ENCODE measurements at places on chromosomes 1 and 21. TPM values are rescaled to one million over a fixed set of nuclear protein-coding genes. Genes with fewer than 3 reads are reported as not detected.

Gene MR1
- total RNA-seq: 16.3 TPM

- ATAC-seq: no peak
Observed at GRCh38 chr1:90393025-90393424, 324.1 kb downstream of the BARHL2 start.

- ATAC-seq: peak; percentile 84
Observed at GRCh38 chr1:54488065-54488750, 59.8 kb upstream of the ACOT11 start.

- peak; percentile 97 for ATAC-seq
Observed at GRCh38 chr1:172476218-172476811, 32.4 kb upstream of the PIGC start.

DNA sequence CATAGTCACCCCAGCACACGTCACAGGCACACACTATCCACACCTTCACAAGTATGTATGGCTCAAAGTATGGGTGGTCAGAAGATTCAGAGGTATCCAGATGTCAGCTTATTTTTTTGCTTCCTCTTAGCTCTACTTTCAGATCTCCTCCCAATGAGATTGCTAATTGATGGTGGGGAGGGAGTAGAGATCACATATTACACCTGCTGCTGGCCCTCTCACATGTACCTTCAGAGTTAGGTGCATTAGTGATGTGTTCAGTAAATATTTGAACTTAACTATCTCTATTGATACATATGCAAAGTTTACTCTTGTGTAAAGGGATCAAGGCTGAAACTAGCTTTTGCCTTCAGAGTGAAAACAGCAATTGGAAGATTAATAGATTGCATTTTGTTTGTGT, 262.6 kb downstream of the PCP4 start:
- no peak for ATAC-seq

Gene FCRL2
- total RNA-seq: 0.56 TPM

GRCh38 chr21:44368711-44369446, 15.5 kb downstream of the TRPM2 start:
- no peak for ATAC-seq

DNA sequence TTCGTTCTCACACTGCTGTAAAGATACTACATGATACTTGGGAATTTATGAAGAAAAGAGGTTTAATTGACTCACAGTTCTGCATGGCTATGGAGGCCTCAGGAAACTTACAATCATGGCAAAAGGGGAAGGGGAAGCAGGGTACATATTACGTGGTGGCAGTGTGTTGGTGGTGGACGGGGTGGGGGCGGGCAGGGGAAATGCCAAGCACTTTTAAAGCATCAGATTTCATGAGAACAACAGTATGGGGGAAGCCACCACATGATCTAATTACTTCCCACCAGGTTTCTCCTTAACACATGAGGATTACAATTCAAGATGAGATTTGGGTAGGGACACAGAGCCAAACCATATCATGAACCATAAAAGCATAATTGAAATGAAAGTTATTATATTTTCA, 88.5 kb downstream of the UBE2U start:
- ATAC-seq: no peak

DNA sequence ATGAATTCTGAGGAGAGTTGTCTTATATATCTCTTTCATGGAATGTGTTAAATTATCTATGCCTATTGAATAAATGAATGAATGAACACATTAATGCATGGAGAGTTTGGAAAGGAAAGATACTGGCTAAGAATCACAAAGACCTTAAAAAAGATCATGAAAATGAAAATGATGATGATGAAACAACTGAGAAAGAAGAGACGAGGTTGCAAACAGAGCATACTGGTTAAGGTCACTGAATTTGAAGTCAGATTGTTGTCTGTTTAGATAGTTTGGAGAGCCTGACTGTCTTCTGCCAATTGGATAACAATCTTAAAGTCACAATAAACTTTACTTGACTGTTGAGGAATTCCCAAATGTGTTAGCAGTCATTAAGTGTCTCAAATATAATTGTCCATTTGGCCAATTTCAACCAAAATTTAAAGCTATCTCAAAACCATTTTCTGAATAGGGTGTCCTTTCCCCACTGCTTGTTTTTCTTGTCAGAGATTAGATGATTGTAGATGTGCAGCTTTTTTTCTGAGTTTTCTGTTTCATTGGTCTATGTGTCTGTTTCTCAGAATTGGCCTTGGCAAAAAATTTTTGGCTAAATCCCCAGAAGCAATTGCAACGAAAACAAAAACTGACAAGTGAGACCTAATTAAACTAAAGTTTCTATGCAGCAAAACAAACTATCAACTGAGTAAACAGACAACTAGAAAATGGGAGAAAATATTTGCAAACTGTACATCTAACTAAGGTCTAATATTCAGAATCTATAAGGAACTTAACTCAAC, 132.2 kb downstream of the PTGER3 start:
- no peak for ATAC-seq

DNA sequence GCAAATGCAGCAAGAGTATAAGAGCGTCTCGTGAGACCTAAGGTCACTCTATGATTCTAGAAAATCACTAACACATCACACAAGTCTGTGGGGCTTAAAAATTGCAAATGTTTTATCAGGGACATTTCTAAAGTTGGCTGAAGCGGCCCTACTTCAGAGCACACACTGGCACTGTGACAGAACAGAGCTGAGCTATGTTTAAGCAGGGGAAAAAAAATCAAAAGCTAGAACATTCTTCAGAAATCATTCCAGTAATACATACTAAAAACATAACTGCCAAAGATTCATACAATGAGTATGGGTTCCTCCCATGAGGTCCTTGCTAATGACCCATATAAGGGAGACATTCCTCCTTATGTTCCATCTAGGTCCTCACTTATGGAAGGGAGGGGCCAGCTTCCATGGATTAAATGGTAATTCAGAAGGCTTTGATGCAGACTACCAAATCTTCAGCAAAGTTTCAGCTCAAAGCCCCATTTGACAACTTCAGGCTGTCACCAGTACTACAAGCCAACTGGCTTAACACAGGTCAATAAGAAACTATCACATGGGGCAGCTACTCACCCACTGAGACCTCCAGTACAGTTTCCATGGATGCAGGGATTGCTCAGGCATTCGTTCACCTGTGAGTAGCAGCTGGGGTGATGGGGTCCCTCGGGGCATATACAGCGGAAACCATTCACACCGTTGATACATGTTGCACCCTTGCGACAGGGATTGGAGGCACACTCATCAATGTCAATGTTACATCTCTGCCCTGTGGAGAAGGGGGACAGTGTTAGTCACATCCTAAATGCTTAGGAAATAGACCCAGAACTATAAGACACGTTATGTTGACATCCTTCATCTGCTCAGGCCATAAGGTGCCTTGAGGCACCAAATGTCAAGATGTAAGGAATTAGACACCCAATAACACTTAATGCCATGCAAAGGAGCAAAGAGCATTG, 58.4 kb upstream of the ADAM30 start:
- ATAC-seq: peak; percentile 10

GRCh38 chr21:42514883-42515228, 1.2 kb downstream of the SLC37A1 start:
- no peak for ATAC-seq

Gene CD1B
- not detected for total RNA-seq

Gene INSRR
- total RNA-seq: not detected
